ENCODE measurements at places on chromosomes 4 and X.

- no peak for DNase-seq
Measured at GRCh38 chr4:6341696-6342095, 72.0 kb downstream of the WFS1 start.

- DNase-seq, result no peak
Measured at GRCh38 chr4:77044461-77045150, 31.2 kb downstream of the CCNI start.

DNA sequence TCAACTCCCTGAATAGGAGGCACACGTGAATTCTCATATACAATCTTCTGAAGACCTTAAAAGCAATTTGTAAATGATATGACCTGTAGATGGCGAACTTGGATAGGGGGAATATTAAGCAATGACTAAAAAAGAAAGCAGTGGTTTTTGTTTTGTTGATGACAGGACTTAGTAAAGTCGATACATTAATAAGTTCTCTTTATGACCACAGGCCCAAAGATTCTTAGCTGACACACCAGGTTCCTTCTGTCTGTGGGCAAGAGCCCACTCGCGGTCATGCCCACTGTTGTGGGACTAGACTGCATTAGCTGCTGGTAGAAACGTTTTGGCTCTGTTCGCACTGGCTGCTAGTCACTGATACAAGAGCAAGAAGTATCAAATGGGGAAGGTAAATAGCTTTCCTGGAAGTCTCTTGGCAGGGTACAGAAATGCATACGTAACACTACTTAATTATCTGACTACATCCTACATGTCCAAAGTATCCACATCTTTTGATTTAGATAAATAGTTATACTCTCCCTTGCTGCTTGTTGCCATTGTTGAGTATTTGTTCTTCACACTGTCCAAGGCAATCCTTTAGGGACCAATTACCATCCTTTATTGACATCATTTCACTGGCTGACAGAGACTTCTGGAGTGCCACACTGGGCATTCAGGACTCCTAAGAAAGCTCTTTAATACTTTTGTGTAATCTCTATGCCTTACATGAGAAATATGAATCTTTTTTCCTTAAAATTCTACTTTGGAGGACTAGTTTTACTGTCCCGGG, 31.0 kb downstream of the ALPK1 start:
- DNase-seq, result no peak

DNA sequence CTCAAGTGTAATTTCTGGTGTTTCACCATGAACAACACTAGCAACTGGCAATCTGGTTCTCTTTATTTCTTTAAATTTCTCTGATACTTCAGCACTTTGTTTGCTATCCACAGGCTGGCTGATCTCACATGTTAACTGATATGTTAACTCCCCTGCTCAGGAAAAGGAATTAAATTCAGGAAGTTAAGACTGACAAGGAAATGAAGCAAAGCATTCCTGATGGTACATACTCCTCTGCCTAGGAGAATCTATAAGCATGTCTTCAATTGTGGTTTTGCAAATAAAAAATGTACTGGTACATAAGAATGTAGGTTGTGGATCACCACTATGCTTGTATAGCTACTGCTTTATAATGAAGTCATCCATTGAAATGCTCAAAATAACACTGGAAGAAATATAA, 1119.2 kb upstream of the INTU start:
- DNase-seq, result no peak

DNA sequence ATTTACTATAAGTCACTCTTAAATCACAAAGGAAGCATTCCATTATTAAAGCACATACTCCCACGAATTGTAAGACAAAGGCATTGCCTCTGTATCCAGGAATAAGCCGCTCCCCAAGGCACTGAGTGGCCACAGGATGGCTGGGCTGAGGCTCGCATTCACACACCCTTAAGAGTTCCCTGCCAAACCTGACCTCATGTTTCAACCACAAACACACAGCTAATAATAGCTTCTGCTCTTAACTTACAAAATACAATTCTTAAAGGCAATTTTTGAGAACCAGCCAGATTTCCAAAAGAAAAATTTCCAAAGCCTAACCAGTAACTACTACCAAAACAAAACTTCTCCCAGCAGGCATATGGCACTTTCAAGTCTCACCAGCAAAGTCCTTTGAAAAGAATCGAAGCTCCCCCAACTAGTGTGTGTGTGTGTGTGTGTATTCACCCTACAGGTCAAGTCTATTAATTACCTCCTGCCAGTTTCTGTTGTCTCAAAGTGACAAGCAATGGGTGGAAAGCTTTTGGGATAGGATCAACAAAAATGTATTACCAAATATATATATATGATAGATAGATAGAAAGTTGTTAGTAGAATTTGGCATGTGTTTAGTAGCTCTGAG, 36.0 kb downstream of the ARHGAP6 start:
- DNase-seq, result no peak

Data from stimulated activated CD4-positive, alpha-beta T cell treated with anti-CD3 and anti-CD28 coated beads, Interleukin-4, amount 100 ng/mL, for 48 hours (primary cell).